ENCODE measurements at places on chromosomes 6 and 20.

DNA sequence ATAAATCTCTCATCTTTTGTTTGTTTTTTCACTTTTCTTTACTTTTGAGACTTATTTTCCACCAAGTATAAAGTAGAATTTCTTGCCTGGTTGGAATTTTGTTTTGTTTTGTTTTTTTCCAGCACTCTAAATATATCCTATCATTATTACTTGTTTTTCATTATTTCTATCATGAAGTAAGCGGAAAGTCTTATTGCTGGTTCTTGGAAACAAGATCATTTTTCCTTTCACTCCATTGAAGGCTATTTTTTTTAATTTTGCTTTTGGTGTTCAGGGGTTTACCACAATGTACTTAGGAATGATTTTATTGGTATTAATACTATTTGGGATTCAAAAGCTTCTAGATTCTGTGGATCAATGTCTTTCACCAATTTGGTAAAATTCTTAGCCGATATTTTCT is 190.1 kb downstream of the LAMA2 start:
- DNase-seq = no peak

- DNase-seq = no peak
Observed at GRCh38 chr6:9225441-9225871, 790.1 kb upstream of the SLC35B3 start.

DNA sequence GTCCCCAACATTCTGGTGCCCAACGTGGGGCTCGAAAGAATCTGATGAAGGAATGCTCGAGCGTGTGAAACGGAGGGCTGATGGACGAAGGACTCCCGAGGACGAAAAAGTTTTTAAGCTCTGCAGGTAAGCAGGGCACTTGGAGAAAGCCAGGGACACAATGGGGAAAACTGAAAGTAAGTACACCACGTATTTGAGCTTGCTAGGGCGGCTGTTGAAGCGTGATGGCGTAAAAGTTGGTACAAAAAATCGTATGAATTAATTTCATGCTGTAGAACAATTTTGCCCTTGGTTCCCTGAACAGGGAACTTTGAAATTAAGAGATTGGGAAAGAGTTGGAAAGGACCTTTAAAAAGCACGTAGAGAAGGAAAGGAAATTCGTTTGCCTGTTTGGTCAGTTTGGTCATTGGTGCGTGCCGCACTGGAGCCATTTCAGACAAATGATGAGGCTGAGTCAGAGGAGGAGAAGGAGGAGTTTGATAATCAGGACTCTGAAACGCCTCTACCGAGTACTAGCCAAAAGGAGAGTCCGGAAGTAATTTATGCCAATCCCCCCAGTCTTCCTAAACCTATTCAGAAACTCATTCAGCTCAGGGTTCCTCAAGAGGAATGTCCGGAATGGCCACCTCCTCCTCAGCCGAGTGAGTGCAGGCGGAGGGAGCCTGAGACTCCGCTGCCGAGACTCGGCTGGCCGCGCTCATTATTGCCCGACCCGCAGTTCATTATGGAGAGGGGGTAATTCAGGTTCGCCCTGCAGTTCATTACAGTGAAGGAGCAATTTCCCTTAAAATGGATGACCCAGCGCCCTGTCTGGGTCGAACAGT is 59.2 kb upstream of the PRSS16 start:
- peak; percentile 6 for DNase-seq

DNA sequence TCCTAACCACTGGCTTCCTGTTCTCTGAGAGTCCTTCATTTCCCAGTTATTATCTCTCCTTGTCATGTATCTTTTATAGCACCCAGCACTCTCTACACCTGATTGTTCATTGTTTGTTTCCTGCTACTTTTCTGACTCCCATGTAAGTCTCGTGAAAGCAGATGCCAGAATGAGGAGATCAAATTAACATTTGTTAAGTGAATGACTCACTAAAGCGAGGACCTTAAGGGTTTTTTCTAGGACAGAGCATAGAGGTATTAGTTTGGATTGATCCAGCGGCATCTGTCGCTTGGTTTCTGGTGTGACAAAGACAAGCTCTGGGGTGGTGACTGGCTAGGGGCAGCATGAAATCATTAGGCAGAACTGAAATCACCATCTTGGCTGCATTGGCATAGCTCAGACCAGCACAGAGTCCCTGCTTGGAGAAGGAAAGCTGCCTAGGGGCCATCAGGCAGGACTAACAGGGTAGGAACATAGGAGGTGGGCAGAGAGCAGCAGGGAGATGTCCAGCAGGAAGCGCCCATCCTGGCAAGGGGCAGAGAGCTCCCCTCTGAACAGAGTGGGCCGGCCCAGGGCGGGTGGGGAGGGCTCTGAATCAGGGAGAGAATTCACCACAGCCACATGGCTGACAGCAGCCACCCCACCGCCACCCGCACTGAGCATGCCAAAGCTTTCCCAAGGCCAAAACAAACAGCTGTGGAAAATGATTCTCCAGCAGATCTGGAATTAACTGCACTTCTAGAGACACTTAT is 97.1 kb upstream of the CEP85L start:
- DNase-seq = peak; percentile 56

Measured in DMS79 (cell line).